ENCODE measurements at places on chromosomes 11 and 22.

- DNase-seq = no peak
Measured at GRCh38 chr22:30116362-30117117, 36.3 kb downstream of the HORMAD2 start.

GRCh38 chr11:8269636-8270035 lies 6.0 kb upstream of the LMO1 start:
- DNase-seq = no peak

- DNase-seq = no peak
Measured at GRCh38 chr11:37748641-37749040, 1150.6 kb upstream of the RAG2 start.

DNA sequence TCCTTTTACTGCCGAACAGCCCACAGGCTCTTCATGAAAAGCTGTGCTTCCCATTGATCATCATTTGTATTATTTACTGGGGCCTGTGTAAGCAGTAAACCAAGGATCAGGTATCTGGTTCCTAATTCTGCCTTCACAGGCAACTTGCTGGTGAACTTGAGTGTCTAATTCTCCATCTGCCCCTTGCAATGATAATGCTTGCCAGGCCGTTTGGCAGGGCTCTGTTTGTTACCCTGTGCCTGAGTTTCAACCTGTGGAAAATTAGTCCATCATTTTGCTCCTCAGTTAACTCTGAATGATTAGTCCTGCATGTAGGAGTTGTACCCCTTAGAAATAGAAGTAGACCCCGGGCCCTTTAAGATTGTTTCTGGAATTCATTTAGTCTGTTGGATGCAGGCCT lies 298.4 kb upstream of the CADM1 start:
- DNase-seq = no peak

DNA sequence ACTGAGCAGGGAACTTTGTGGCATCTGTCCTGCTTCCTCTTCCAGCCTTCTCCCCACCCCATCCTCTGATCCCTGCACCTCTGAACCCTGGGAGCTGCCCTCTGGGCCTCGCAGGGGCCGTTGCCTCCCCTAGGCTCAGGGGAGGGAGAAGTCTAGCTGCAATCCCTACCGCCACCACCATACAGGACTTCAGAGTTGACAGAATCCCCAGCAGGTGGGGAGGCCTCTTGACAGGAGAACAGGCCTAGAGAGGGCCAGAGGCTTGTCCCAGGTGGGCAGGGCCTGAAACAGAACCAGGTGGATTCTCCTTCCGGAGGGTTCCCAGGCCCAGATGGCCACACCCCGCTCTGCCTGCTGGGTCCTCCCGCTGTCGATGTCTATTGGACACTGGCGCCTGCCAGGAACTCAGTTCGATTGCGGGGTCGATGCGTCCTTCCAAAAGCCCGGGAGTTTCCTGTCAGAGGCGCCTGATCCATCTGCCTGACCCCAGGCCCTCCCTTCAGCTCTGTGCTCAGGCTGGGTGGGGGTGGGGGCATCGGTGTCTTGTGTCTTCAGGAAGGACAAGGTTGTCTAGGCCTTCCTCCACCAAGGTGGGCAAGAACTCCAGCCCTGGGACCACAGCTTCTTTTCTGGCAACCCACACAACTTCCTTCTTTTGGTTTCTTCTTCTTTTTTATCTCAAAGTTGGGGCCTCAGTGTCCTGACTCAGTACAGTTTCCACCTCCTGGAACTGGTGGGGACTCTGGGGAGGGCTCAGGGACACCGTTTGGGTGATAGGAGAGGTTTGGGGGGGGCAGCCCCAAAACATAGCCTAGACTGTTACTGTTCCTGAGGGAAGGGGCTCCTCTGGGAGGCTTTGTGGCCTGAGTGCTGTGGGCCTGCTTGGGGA lies 6.4 kb downstream of the STARD10 start:
- no peak for DNase-seq

DNA sequence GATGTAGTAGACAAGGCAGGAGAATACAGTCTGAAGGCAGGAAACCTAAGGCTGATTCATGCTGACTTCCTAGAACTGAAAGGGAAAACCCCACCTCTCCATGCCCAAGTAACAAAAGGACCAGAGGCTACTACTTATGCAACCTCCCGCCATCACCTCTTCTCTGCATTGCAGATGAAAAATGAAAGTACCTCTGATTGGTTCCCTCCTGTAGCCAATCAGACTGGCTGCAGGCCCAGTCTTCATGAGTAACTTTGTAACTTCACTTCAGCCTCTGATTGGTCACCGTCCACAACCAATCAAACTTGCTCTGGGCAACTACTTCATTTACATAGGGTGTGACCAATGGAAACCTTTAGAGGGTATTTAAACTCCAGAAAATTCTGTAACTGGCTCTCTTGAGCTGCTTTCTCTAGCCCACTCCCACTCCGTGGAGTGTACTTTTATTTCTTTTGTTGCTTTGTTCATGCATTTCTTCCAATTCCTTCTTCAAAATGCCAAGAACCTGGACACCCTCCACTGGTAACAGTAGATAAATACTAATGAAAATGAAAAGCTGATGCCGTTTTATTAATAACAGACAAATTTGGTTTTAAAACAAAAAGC lies 5.2 kb upstream of the MAP6 start:
- no peak for DNase-seq

- no peak for DNase-seq
Measured at GRCh38 chr11:2883979-2884815, 1.4 kb downstream of the CDKN1C start.

GRCh38 chr11:69915501-69916250 lies 96.5 kb upstream of the FGF3 start:
- DNase-seq = no peak

DNA sequence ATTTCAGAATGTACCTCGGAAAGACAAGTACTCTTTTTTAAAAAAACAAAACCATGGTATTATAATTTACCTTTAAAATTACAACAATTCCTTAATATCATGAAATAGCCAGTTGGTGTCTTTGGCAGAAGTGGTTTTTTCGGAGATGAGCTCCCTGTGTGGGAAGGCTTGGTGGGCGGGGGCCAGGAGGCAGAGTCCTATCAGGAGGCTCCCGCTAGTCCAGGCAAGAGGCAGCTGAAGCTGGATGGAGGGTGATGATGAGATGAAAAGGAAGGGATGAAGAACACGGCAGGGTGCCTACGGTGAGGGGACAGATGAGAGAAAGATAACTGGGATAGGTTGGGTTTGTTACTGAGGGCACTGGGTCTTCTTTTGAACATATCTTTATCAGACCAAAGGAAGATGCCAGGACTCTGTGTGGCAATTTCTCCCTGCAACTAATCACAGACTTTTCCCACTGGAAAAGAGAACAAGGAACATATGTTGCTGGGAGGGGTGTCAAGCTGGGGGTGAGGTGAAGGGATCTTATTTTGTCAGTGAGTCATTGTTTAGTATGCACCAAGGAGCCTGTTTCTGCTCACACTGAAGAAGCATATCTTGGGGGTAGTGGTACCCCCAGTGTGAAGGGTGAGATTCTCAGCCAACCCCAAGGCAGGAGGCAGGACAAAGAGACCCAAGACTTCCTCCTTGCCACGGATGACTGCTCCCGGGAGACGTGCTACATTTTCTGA lies 91.5 kb upstream of the YWHAH start:
- no peak for DNase-seq

- no peak for DNase-seq
Measured at GRCh38 chr22:33073989-33074418, 15.8 kb upstream of the SYN3 start.

GRCh38 chr11:32309530-32310213 lies 125.7 kb downstream of the WT1 start:
- DNase-seq = no peak

DNA sequence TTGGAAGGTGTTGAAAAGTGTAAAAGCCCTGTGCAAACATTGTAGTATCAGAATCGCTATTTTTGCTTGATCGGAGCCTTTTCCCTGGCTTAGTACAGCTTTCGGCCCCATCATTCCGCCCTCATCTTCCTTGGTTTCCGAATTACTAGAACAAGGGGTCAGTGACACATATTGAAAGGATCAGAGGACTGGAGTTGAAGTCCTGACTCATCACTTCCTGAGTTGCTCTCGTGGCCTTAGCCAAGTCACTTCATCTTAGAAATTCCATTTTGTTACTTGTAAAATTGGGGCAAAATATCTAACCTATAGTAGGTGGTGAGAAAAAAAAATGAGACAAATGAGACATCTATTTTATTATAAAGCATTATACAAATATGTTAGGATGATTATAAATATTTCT lies 375.0 kb downstream of the NTM start:
- no peak for DNase-seq

- DNase-seq = no peak
Measured at GRCh38 chr11:10459029-10459970, 4.2 kb downstream of the AMPD3 start.

DNA sequence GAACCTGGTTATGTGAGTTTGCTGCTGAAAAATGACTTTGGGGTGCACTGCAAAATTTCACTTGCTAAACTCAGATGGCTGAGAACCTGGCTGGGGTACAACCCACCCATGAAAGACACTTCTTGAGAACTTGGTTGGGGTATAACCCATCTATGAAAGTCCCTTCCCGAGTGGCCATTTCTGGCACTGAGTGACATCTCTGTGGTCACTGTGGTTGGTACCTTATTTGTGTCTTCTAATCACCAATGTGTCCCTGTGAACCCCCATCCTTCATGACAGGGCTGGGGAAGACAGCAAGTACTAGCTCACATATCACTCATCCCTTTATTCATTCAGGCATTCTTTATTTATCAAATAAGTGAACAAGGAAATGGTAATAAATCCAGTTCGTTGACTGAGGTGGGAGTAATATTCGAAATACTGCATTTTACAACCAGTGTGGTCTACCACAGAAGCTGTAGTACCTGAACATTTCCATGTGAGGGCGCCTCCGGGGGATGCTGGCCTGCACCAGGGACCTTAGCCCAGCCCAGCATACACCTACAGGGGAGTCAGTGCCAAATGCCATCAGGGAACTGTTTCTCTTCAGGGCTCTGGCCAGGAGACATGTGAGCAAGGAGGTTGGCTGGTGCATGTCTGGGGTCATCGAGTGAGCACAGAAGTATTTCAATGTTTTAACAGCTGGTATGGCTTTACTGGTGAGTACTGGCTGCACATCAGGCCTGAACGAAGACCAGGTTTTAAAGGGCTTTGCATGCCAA lies 122.1 kb downstream of the CSNK2A3 start:
- no peak for DNase-seq

- no peak for DNase-seq
Measured at GRCh38 chr11:46666516-46666915, 33.9 kb downstream of the ARHGAP1 start.

GRCh38 chr11:131486937-131487635 lies 116.7 kb downstream of the NTM start:
- no peak for DNase-seq

DNA sequence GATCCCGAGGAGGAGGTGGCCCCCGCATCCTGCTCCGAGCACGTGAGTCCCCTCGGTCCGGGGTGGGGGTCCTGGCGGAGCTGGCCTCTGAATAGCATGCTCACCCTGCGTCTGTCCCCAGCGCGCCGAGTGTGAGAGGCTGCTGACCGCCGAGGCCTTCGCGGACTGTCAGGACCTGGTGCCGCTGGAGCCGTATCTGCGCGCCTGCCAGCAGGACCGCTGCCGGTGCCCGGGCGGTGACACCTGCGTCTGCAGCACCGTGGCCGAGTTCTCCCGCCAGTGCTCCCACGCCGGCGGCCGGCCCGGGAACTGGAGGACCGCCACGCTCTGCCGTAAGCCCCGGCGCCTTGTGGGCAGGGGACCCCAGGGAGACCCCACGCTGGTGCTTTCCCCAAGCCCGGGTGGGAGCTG lies 3.5 kb downstream of the MUC2 start:
- DNase-seq = no peak

DNA sequence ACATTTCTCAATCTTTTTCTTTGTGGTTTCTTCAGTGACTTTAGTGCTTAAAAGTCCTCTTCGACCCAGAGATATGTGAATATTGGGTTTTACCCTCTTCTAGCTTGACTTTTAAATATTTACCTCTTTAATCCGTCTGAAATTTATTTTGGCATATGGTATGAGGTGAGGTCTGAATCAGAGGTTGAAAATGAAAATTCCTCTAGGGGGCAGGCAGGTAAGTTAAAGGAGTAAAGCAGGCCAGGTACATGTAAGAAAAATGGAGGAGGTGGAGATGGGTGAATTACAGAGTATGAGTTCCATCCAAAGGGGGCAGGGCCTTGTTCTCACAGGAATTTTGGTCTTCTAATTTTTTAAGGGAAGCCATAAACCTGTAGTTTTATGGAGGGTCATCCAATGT lies 263.8 kb upstream of the NARS2 start:
- DNase-seq = no peak

DNA sequence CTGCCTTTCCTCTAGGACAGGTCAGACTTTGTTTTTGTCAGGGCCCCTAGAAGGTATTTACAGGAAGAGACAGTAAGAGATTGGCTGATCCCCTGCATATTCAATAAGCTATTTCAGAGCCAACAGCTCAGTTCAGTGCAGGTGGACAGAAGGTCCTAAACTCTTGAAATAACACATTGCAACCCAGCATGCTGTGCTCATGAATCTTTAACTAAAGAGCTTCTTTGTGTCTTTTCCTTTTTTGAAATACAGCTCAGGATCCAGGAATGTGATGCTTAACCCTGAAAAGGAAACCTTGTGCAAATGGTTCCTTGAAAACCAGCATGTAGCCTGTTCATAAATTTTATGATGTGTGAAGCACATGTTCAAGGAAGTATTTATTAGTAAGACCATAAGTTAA lies 43.9 kb downstream of the BBOX1 start:
- DNase-seq = no peak

GRCh38 chr22:31062566-31063230 lies 18.4 kb upstream of the SMTN start:
- DNase-seq = no peak

DNA sequence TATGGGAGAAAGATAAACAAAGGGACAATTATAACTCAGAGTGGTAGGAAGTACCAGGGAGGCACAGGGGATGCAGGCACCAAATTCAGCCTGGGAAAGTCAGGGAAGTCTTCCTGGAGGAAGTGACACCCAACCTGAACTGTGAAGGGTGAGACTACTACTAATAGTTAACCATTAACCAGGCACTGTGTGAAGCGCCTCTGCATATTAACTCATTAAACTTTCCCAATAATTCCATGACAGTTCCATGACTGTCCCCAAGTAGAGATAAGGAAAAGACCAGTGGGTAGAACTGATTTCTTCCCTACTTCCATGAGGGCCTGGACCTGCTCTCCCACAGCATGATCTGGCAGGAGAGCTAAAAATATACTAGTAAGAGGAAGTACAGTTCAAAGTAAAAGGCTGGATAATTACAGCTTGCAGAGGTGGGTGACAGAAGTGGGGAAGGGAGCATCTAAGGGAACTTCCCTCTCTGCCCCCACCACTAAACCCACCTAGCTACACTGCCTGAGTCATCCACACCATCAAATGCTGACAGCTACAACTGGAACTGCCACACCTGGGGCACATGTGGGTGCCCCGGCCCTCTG lies 4.7 kb upstream of the AP1B1 start:
- DNase-seq = no peak

DNA sequence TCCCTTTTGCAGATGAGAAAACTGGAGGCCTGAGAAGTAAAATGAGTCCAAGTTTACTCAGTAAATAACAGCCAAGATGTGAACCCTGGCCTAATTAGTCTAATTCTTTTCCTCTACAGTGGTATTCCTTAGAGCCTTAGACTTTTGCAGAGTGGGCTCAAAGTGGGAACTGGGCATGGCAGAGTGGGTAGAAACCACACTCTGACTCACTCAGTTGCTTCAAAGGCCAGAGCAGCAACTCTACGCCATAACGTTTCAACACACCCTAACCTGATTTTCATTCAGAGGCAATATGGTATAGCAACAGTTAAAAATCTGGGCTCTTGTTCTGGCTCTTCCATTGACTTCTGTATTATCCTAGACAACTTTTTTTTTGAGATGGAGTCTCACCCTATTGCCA lies 2.8 kb downstream of the THRSP start:
- DNase-seq = no peak

Data from cortex of kidney (tissue), 1 donor.